ENCODE measurements at places on chromosomes 11 and 22. TPM values are rescaled to one million over a fixed set of nuclear protein-coding genes. Genes with fewer than 3 reads are reported as not detected.

The SCGB1A1 gene
- total RNA-seq = not detected

The HNRNPUL2 gene
- 11.0 TPM for total RNA-seq

DNA sequence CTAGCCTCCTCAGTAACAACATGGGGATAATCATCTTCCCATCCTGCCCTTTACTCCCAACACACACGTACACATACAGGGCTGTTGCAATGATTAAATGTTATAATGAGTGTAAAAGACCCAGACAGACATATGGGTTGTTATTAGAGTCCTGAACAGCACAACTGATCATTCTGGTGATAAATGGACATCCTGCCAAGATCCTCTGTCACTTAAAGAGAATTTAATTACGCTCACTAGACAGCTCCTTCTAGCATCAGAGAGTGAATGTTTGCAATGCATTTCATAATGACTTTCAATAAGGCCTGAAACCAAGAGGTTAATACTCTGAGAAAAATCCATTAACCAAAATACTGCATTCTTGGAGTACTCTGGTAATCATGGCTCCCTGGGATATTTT is 115.8 kb downstream of the KCNC1 start:
- no peak for DNase-seq

DNA sequence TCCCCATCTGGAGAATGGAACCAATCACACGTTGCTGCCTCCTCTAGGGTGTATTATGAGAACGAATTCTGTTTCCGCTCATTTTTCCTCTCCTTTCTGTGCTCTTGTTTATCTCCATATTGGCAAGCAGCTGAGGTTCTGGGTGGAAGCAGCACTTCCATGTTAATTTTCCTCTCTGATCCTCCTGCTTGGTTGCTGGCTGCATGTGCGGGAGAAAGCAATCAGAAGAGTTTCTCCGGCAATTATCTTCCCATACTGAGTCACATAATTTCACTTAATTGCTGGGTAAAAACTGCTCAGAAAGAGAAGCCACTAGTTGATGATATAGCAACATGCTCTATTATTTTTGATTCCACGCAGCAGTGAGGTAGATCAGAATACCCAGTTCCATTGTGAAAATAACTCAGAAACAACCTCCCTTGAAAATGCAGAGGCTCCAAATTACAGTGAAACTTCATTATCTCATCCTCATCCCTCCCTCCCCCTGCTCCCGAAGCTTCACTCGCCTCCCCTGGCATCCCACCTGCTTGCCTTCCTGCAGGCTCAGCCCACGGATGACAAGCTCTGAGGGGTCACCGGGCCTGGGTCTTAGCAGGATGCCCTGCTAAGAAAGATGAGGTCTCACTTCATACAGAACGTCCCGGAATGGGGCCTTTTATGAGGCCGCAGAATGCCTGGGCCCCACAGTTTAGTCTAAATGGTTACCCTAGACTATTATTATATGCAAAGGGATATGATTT is 20.4 kb downstream of the FXYD6 start:
- no peak for DNase-seq

DNA sequence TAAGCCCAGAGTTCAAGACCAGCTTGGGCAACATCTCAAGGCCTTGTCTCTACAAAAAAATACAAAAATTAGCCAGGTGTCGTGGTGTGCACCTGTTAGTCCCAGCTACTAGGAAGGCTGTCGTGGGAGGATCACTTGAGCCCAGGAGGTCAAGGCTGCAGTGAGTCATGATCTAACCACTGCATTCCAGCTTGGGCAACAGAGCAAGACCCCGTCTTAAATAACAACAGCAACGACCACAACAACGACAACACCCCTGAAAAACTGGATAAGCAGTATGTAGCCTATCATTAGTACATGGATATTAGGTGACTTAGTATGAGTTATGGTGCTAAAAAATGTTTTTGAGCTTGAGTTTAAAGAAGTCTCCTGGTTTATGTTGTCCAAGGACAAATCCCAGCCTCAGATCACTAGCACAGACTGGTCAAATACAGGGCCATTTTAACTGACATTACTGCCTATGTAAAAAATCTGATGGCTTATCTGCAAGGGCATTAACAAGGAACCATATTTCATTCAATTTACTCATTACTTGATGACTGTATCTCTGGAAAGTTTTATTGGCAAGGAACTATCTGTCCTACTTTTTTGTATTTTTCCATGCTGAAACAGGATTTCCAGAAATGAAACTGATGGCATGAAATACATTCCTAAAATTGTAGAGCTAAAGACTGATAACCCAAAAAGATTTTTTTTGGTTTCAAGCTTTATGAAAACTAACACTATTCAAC is 23.4 kb downstream of the C2CD3 start:
- peak; percentile 27 for DNase-seq

The PATE4 gene
- not detected for total RNA-seq

DNA sequence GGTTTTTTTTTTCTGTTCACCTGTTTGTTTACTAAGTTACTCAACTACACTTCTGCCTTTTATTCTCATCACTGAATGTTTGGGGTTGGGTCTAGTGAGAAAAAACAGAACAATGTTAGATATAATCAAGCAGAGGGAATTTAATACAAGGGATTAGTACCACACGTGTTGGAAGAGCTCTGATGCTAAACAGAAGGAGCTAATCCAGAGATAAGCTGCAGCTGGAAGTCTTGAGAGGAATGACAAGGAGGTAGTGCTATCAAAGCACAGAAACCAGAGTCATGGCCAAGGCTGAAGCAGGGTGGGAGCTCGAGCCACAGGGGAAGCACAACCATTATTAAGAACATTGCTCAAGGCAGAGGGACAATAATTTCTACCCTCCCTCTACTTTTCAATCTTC is 604.1 kb upstream of the ANO5 start:
- DNase-seq = no peak

GRCh38 chr11:94553938-94554337 is 10.2 kb downstream of the FUT4 start:
- no peak for DNase-seq

DNA sequence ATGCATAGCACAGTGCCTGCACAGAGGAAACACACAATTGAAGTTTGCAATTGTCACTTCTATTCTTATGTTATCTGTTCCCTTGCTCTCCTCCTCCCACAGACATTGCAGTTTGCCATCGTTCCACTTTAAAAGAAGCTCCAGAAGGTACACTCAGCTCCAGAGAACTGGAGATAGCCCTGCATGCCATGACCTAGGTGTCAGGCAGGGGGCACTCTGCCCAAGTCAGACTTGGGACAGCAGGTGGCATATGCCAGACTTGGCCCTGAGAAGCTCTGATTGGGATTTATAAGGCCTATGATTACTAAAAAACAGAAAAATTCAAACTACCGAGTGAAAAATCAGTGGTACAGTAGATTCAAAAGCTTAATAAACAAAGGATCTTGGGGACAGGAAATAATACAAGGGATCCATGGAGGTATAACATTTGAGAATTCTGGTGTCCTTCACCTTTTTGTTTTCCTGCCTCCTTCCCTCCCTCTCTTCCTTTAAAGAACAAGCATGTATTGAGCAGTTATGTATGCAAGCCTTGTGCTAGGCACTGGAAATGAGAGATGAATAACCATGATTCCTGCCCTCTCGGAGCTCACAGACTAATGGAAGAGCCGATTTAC is 40.0 kb downstream of the TENM4 start:
- DNase-seq = no peak

GRCh38 chr11:124788521-124788920 is 11.7 kb downstream of the MSANTD2 start:
- DNase-seq = no peak

- DNase-seq = no peak
Measured at GRCh38 chr11:15216678-15217077, 102.0 kb downstream of the INSC start.

- DNase-seq = no peak
Measured at GRCh38 chr11:46858920-46859546, 13.0 kb upstream of the CKAP5 start.

- no peak for DNase-seq
Measured at GRCh38 chr11:46673713-46674462, 26.5 kb downstream of the ARHGAP1 start.

- DNase-seq = no peak
Measured at GRCh38 chr22:21989049-21989448, 6.5 kb upstream of the TOP3B start.

GRCh38 chr11:70630816-70631623 is 232.7 kb downstream of the CTTN start:
- DNase-seq = no peak

GRCh38 chr11:92703449-92703830 is 266.0 kb upstream of the MTNR1B start:
- DNase-seq = no peak

DNA sequence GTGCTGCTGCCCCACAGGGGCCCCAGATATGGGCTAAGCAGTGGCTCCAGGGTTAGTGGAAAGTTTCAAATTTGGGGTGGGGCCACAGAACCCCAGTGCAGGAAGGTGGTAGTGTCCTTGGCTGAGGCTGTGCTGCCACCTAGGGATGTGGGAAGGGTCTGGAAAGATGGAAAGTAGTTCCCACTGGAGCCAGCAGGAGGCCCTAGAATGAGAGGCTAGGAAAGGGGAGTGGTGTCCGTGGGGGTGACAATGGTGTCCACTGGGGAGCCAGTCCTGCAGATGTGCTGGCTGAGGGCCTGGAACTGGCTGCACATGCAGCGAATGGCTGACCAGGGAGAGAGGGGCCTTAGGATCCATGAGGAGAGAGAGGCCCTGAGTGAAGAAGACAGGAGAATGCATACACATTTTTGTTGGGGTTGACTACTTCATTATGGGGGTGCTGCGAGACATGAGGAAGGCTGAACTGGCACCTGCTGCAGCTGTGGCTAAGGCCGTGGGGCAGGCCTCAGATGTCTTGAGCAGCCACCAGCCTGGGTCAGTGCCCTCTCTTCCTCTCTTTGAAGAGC is 21.1 kb downstream of the RFPL3 start:
- peak; percentile 71 for DNase-seq

GRCh38 chr11:9089636-9090035 is 1.8 kb downstream of the SCUBE2 start:
- DNase-seq = no peak

The SYT13 gene
- total RNA-seq = under 0.01 TPM

The OR8D1 gene
- not detected for total RNA-seq

DNA sequence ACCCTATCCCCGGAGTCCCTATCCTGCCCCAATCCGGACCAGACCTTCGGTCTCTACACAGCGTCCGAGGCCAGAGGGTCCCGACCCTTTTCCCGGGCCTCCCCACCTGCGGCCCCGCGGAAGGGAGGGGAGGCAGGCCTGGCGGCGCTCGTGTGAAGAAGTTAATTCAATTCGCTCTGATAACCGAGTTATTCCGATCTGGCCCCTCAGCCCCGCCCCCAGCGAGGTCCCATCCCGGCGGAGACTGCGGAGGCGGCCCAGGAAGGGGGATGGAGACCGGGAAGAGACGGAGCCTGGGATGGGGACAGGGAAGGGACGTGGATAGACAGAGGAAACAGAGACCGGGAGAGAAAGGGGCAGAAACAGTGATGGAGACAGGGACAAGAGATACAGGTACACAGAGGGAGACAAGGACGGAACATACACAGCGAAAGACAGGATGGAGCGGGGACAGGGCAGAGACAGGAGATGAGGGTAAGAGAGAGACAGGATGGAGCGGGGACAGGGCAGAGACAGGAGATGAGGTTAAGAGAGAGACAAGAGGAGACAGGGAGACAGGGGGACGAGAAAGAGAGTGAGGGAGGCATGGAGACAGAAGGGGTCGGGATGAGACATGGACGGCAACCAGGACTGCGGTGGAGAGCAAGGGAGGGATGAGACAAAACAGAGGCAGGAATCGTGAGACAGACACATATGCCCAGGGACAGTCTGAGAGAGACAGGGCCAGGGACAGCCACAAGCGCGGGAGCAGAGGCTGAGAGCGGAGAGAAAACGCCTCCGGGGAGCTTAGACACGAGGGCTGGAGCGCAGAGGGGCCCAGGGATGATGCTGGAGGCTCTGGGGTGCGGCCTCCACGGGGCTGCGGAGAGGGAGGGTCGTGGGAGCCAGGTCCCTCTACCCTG is 636 bp upstream of the PHOX2A start:
- DNase-seq = no peak

The BET1L gene
- 14.3 TPM for total RNA-seq

DNA sequence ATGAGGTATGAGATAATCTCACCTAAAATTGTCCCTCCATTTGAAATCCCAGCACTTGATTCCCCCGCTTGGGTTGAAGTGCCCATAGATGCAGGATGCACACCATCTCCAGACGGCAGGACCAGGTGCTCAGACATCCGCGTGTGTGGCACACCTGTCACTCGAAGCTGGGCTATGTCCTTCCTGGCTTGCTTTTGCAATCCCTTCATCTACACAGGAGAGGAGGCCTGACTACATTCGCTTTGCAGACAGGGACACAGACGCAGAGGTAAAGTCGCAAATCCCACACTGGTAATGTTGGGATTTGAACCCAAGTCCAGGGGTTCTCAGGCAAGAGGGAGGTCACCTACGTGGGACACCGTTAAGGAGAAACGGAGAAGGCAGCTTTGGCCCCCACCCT is 7.2 kb upstream of the CYTH4 start:
- DNase-seq = no peak

- DNase-seq = no peak
Measured at GRCh38 chr11:36130401-36130800, 158.8 kb downstream of the COMMD9 start.

The NXPE1 gene
- total RNA-seq = not detected

- DNase-seq = no peak
Measured at GRCh38 chr11:63212742-63213141, 30.7 kb downstream of the SLC22A25 start.

- no peak for DNase-seq
Measured at GRCh38 chr11:134359646-134360045, 27.9 kb downstream of the GLB1L2 start.

The CEND1 gene
- total RNA-seq = under 0.01 TPM

DNA sequence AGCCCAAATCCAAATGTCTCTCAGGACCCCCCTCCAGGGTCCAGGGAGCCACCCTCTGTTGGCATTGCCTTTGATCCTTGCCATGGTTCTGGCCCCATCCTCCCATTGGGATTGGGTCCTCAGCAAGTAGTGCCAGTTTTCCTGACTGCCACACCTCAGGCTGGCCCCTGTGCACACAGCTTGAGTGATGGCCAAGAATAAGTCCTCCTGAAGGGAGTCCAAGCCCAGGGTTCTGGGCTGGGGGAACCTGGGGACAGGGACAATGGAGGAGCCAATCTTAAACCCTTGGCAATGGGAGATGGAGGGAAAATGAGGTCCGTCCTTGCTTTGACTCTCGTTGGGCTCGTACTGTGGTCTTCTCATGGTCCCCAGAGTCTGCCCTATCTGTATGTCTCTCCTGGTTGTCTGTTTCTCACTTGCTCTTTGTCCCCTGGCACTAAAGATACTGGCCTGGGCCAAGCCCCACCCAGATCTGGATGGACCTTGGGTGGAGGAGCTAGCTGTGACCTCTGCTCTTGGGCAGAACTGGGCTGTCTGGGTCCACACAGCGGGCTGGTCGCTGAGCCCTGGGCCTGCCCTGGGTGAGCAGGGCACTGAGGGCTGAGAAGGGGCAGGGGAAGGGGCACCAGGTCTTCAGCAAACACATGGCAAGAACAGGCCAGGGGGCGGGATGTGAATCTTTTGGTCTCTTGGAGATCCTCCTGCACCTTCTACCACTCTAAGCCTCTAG is 2.9 kb downstream of the SOX10 start:
- DNase-seq = no peak

The KCNJ11 gene
- 0.64 TPM for total RNA-seq

Measured in dermis microvascular lymphatic vessel endothelial cell (primary cell).